CD8-positive, alpha-beta T cell (primary cell): ENCODE measurements at places on chromosomes 7 and 10.

DNA sequence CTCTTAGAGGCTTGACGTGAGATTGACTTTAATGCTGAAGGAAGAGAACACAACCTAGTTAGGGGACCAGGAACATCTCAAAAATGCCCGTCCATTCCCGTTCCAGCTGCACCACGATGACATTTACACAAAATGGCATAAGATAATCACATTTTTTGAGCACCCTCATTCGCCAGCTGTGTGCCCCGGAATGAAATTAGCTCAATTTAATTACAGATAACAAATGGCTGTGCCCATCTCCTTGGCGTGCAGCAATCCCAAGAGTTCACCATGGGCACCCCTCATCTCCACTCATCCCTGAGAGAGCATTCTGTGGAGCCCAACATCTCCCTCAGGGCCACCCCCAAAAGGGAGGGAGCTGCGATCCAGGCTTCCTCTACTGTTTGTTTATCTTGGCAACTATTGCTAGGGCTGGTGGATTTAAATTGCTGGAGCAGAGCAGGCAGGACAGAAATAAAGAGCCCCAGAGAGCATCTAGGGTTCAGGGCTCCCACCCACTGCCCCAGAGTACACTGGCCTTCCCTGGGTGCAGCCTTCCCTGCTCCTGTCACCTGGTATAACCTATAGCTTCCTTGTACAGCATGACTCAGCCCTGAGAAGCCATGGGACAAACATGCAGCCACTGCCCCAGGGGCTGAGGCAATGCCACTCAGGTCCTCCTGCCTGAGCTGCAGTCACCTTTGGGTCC, 263.5 kb downstream of the ZEB1 start:
- DNase-seq, result no peak

- no peak for DNase-seq
Measured at GRCh38 chr10:77027576-77027975, 610.0 kb downstream of the KCNMA1 start.

DNA sequence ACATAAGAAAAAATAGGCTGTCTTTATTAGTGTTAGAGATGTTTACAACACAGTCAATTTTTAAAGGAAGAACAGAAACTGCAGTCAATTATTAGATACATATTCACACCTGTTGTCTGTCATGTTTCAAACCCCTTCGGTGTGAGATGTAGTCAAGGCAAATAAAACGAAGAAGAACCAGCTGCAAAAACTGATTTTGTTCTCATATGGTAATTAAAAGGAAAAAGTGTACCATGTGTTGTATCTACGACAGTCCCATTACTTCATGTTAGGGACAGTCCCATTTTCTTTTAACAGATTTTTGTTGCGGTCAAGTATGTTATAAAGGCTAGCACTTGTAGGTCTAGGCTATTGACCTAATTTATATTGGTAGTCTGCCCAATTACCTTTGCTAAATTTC, 149.4 kb downstream of the LRRN3 start:
- DNase-seq, result no peak

DNA sequence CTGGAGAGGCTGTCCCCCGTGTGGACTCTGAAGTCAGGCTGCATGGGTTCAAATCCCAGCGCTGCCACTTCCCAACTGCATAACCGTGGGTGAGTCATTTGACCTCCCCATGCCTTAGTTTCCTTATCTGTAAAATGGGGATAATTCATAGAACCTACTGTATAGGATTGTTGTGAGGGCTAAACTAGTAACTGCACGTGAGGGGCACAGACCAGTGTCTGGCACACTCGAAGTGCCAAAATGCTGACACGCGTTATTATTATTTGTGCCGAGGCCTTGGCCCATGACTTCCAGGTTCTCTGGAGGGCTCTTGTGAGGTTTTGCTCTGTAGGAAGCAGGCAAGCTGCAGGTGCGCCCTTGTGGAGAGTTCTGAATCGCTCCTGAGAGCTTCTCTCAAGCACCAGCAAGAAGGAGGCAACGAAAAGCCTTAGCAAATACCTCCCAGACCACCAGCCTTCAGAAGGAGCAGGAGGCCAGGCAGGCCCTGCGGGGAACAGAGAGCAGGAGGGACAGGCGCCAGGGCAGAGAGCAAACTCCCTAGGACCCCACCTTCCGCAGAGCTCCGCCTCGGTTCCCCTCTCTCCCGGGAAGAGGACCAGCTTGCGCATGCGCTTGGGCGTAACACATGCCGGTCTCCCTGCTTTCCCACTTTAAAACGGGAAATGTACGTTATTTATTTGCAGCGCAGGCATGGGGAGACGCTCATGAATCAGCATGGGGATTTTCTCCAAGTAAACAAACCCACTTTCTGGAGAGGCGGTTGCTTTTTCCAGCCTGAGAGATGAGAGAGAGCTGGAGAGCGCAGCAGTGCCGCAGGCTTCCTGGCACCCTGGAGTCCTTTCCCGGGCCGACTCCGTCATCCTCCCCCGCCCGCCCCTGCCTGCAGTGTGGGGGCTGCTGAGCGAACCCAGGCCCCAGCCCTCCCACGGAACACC, 39.6 kb downstream of the SORCS3 start:
- no peak for DNase-seq

- peak; percentile 28 for DNase-seq
Measured at GRCh38 chr10:90751107-90751997, 106.5 kb downstream of the HTR7 start.

- no peak for DNase-seq
Measured at GRCh38 chr7:48242846-48243245, 71.6 kb downstream of the ABCA13 start.
